Kasumi-1 (cell line): ENCODE measurements at places on chromosomes 11 and 22.

GRCh38 chr22:48765595-48765994 lies 1062.1 kb downstream of the BRD1 start:
- no peak for DNase-seq

DNA sequence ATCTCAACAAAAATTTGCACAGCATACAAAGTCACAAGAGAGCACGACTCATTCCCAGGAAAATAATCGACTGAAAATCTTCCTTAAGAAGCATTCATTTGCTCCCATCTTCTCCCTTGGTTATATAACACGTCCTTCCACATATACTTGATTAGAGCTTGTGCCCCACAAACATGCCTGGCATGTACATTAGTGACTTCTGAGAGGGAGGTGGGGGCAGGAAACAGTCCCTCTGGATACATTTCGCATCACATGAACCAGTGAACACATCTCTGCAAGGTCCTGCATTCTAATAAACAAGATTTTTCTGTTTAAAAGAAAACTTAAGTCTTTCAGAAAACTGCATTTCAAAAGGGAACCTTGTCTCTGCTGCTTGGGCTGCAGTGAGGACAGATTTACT lies 54.1 kb upstream of the IGLL5 start:
- no peak for DNase-seq

DNA sequence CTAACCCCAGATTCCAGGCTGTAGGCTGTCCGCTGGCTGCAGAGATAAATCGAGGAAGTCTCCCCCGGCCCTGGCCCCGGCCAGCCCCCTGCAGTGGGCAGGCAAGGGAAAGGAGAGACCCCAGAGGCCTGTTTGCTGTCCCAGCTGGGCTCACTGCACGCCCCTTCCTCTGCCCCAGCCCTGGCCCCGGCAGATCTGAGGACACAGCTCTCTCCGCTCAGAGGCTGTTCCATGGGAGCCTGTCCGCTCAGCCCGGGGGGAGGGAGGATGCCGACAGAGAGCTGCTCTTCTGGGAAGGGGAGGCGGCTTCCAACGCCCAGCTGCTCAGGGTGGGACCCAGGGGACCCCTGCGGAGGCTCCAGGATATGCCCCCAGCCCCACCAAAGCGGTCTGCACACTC lies 37.7 kb upstream of the H19 start:
- DNase-seq: no peak

GRCh38 chr22:41862530-41863266 lies 29.8 kb downstream of the SREBF2 start:
- DNase-seq: no peak

DNA sequence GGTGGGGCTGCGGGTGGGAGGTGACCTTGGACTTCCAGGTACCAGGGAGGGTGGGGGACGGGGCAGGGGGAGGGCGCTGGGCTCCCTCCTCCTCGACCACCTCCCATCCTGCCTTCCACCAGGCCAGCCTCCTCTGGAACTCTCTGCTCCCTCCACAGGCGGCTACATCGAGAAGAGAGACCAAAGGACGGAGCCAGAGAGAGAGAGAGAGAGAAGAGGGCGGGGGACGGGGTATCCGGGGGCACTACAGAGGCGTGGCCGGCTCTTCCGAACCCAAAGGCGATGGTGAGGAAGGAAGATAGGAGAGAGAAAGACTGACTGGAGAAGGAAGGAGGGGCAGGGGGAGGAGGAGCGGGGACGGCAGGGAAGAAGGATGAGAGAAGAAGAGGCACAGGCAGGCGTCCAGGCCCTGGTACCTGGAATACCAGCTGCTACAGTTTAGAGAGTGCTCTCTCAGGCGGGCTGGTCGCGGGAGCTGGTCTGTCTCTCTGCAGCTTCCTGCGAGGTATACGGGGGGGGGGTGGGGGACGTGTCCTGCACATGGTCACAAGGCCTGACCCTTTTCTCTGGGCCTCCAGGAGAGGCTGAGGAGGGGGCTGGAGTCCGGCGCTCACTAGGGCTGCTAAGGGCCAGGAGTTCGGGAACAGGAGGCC lies 38.0 kb downstream of the IGSF9B start:
- no peak for DNase-seq

DNA sequence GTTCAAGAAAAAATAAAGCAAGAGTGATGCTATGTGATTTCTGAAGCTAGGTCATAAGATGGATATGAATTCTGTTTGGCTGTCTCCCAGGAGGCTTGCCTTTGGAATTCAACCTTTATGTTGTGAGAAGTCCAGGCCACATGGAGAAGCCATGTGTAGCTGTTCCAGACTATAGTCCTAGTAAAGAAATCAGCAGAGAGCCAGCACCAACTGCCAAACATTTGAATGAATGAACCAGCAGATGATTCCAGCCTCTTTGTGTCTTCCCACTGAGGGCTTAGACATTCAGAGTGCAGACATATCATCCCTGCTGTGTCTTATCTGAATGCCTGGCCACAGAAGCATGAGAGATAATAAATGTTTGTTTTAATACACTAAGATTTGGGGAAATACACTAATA lies 1150.6 kb downstream of the DLG2 start:
- no peak for DNase-seq

GRCh38 chr11:44388828-44389657 lies 79.1 kb upstream of the ALX4 start:
- no peak for DNase-seq

DNA sequence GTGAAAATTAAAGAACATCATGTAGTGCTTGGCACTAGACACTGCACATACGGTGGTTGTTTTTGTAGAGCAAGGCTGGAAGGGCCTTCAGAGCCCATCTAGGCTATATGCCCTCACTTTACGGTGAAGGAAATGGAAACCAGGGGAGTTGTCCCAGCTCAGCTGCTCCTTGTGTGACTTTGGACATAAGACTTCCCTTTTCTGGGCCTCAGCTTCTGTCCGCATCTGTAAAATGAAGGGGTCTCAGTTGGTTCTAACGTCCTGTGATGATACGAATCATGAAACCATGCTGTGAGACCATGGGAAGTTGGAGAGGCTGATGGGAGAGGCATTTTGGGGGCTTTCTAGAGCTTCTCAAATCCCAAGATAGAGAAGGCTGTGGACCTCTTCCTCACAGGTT lies 4.7 kb downstream of the KCNE3 start:
- peak; percentile 12 for DNase-seq

GRCh38 chr11:121236115-121237001 lies 56.2 kb upstream of the SC5D start:
- DNase-seq: no peak

GRCh38 chr11:99176430-99176829 lies 155.7 kb downstream of the CNTN5 start:
- no peak for DNase-seq

GRCh38 chr11:10673501-10674062 lies 20.0 kb downstream of the IRAG1 start:
- peak; percentile 20 for DNase-seq

- DNase-seq: no peak
Observed at GRCh38 chr11:102840018-102840417, 3.4 kb downstream of the MMP3 start.

DNA sequence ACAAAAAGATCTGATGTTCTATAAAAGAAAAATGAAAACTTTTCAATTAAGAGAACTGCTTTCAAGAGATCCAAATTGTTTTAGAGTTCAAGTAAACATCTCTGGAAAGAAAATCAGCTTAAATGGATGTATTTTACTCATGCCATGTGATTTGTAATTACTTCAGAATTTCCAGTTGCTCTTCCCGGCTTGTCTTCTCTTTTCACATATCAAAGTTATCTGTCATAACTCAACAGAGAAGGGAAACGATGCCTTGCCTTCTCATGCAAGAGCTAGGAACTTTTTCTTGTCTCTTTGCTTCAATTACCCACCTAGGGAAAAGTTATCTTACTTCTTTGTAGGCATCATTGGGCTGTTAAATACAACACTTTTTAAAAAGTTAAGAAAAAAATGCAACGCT lies 255.2 kb upstream of the POU2AF2 start:
- no peak for DNase-seq

- no peak for DNase-seq
Observed at GRCh38 chr11:116862185-116862584, 24.8 kb upstream of the APOA1 start.

DNA sequence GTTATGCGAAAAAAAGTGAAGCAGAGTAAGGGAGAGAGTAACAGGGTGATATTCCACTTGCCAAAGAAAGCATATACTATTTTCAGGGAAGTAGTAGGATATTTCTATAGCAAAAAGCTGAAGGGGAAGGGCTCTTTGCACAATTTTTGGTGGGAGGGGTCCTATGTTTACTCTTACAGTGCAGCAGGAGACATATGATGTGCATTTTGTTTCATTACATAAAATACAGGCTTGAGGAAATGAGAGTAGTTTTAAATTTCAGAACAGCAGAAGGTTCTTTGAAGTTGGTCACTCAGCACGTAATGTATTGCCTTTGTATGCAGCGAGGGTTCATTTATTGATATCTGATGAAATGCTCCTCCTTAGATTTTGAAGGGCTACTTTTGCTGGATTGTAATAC lies 3.1 kb upstream of the PIK3IP1 start:
- DNase-seq: no peak

- peak; percentile 95 for DNase-seq
Observed at GRCh38 chr11:117815262-117815803, 9.2 kb downstream of the FXYD2 start.

- DNase-seq: no peak
Observed at GRCh38 chr11:80862011-80862410, 1421.2 kb upstream of the TENM4 start.

DNA sequence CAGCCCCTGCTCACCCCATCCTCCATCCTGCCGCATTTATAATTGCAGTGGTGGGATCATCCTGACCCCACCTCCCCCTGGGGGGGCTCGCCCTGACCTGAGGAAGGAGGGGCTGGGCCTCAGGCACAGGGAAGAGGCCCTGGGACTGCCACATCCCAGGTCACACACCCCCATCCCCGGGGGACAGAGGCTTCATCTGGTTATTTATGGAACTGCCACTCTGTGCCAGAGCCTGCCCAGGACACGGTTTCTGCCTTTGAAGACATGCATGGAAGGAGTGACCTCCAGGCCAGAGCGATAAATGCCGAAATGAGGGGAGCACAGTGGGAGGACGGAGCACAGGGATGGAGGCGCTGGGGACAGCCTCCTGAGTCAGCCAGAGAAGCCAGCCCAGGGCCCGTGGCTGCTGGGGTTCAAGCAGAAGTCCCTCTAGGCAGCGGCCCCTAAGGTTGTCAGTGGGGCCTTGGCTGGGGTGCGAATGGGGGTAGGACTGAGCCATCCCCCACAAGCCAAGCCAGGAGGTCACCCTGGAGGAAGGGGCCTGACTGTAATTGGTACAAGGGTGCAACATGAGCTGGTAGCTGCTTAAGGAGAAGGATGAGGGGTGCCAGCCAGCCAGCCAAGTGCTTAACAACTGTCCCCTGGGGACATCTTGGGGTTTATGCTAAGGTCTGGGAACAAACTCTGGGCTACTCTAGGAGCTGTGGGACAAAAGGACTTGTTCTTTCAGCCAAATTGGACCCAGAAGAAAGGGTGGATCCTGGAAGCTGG lies 51.4 kb upstream of the SHISAL1 start:
- no peak for DNase-seq

DNA sequence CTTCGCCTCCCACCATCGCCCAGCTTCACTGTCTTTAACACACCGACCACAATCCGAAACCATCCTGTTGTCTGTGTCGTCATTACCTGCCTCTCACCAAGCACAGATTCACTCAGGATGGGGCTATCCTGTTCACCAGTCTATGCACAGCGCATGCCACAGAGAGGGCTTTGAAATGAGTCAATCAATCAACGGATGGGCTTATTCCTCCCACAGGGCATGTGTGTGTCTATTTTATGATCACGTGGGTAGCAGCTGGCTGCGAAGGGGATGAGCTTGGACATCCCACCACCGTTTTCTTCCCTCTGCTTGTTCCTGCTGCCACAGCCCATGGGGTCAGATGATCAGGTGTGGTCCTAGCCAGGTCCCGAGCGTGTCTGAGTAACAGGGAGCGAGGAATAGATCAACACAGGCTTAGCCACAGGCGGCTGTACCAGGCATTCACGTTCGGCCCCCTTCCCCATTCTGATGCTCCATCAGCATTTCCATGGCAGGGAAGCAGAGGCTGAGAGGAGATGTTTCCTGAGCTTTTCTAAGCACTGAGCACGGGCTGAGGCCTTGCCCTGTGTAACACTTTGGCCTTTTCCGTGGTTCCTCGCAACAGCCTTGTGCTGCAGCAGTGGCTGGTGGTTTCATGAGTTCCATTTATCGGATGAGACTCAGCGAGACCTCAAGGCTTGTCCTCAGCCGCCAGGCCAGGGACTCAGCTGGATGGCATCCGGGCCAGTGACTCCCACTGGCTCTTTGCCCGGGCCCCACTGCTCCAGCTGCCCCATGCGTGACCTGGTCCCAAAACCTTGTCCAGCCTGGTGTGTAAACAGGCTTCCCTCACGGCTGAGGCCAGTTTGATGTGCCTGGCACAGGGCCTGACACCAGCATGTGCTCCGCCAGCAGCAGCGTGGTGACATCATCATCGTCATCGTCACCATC lies 48.1 kb upstream of the FGF3 start:
- DNase-seq: no peak

- no peak for DNase-seq
Observed at GRCh38 chr11:11244470-11245080, 108.5 kb downstream of the CSNK2A3 start.

DNA sequence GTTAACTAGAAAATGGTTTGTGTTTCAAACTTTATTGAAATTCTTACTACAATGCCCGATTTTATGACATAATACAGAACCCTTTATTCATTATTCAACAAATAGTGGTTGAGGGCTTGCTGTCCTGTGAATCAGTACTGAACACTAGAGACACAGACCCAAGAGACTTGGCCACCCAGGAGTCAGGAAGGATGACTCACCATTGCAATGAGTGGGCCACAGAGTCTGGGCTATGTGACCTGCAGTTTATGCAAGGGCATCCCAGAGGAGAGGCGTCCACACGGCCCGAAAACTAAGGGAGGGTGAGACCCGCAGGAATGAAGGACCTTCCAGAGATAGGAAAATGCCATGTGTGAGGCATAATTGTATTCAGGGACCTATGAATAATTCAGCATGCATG lies 143.8 kb upstream of the DDI1 start:
- DNase-seq: no peak

DNA sequence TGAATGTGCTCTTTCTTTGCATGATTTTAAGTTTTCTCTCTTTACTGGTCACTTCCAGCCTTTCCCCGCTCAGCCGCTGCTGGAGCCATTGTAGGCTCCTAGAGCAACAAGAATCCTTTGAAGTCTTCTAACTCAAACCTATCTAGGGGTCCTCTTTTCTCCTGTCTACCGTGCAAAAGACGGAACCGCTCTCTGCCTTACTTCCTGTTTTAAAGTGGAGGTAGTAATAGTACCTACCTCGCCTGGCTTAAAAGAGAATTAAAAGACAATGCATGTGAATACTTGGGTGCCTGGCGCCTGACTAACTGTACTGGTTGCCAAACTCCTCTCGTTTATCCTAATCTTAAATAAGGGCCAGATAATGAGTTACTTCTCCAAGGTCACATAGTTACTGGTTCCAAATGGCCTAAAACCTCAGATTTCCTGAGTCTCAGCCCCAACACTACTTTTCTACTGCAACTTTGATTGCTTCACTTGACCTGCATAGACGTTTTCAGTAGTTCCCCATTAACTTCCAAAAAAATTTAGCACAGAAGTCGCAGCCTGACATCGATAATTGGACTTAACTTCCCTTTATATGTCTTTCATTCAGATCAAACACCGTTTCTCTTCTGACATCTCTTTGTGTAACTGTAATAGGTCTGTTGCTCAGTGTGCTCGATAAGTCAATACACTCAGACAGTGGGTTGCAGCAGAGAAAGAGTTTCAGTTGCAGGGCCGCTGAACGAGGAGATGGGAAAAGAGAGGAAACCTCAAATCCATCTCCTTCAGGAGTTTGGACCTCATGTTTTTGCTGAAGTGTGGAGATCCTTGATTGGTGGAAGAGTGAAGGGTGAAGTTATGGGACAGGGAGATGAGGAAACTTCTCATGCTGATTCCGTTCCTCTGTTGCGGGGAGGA lies 891 bp downstream of the SAMM50 start:
- DNase-seq: peak; percentile 36

GRCh38 chr11:325796-326591 lies 5.3 kb upstream of the IFITM3 start:
- DNase-seq: no peak
